Right atrium auricular region (tissue), 2 donors: ENCODE measurements at places on chromosomes 11 and 22.

DNA sequence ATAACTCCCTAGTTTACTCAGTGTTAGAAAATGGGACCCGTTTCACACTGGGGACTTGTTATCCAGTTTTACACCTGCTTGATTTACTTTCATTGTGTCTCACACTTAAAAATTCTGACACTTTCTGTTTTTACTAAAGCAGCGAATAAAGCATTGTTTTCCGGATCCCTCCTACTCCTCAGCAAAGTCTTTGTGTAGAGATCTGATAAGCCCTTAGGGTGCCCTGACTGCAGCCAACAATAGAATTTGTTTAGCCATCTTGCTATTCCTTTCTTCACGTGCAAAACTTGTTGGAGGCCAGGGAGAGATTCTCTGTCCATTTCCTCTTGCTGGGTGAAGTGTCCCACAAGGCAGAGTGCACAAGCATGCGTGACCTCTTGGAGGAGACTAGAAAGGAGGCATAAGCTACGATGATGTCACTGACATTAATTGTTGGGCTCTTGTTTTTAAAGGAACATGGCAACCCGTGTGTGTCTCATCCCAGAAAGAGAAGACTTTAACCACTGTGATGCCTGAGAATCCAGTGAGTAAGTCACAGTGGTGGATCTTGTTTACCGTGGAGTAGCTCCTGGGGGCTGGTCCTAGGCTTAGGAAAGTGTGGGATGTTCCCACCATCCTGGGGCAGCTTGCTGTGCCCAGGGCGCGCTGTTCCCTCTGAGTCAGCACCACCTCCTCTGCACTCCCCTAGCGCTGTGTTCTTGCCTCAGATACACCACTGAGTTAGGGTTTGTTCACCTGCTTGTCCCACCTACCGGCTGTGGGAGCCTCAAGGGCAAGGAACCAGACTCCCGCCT lies 27.7 kb downstream of the MICAL2 start:
- no peak overlapping the region for H3K4me3 ChIP-seq
- no peaks in the 10 kb centered on the region for H3K36me3 ChIP-seq
- peak overlapping the region; percentile 62 for H3K27ac ChIP-seq
- peaks cover 73% of the 10 kb centered on the region for H3K4me1 ChIP-seq

DNA sequence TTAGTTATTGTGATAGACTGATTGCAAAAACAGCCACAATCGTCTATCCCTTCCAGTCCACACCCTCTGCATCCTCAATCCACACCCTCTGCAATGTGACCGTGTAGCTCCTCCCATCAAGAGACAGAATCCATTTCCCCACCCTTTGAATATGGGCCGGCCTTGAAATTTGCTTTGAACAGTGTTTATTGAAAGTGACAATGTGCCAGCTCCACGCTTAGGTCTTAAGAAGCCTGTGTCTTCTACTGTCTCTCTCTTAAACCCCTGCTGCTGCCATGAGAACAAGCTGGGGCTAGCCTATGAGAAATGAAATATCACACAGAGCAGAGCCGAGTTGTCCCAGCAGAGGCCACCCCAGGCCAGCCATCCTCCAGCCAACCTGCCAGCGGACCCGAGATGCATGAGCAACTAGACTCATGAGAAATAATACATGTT lies 22.3 kb upstream of the MICAL2 start:
- peaks cover 75% of the 10 kb centered on the region for H3K4me1 ChIP-seq
- no peak overlapping the region for H3K4me3 ChIP-seq
- no peaks in the 10 kb centered on the region for H3K27me3 ChIP-seq

- H3K27ac ChIP-seq: no peak overlapping the region
- no peaks in the 10 kb centered on the region for H3K4me1 ChIP-seq
- H3K36me3 ChIP-seq: peaks cover 15% of the 10 kb centered on the region
- no peaks in the 10 kb centered on the region for H3K27me3 ChIP-seq
Observed at GRCh38 chr11:130115218-130115617, 44.4 kb upstream of the ST14 start.

- peak overlapping the region; percentile 87 for H3K27ac ChIP-seq
- no peaks in the 10 kb centered on the region for H3K36me3 ChIP-seq
- H3K4me3 ChIP-seq: peak overlapping the region; percentile 53
- no peak for DNase-seq
Observed at GRCh38 chr11:85626496-85626895, 648 bp downstream of the DLG2 start.

DNA sequence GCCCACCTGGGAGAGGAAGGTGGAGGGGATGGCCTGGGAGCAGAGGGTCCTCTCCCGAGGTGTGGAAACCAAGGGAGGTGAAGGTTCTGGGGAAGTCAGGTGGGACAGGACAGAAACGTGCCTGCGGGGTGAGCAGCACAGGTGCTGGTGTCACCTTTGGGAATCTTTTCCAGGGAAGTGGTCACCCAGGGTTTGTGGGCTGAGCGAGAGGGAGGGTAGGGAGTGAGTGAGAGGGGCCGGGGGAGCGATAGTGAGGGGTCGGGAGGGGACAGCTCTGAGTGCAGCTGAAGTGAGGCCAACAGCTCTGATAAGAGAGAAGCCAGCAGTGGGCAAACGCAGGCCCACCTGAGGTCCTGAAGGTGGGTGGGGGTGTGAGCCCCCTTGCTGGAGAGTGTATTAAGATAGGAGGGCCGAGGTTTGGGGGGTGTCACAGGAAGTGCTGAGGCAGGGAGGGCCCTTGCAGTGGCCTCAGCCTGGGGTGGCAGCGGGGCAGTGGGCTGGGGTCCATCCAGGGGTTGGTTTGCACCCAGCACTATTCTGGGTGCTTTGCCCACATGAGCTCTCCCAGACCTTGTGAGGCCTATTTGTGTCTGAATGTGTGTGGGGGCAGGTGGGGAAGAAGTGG lies 1.6 kb upstream of the SHANK3 start:
- peak overlapping the region; percentile 66 for H3K27ac ChIP-seq
- peak; percentile 34 for DNase-seq
- H3K27me3 ChIP-seq: peaks cover 7% of the 10 kb centered on the region
- H3K4me1 ChIP-seq: peaks cover 23% of the 10 kb centered on the region

DNA sequence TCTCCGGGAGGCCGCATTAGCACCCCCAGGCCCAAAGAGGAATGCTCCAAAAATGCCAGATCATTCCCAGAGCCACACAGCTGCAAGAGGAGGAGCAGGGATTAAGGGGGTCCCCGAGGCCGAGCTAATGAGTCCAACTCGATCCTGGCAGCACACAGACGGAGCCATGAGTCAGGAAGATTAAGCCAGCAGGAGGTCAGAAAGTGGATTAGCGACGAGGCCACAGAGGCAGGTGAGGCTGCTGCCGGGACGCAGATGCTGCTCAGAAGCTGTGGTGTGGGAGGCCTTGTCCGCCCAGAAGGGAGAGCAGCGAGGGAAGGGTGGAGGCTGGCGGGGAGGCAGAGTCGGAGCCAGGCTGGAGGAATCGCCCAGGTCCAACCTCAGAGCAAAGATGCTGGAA lies 120.5 kb downstream of the SHANK2 start:
- H3K4me3 ChIP-seq: no peak overlapping the region
- H3K27me3 ChIP-seq: no peaks in the 10 kb centered on the region
- no peak overlapping the region for H3K27ac ChIP-seq
- DNase-seq: no peak
- H3K4me1 ChIP-seq: no peaks in the 10 kb centered on the region
- H3K36me3 ChIP-seq: no peaks in the 10 kb centered on the region

DNA sequence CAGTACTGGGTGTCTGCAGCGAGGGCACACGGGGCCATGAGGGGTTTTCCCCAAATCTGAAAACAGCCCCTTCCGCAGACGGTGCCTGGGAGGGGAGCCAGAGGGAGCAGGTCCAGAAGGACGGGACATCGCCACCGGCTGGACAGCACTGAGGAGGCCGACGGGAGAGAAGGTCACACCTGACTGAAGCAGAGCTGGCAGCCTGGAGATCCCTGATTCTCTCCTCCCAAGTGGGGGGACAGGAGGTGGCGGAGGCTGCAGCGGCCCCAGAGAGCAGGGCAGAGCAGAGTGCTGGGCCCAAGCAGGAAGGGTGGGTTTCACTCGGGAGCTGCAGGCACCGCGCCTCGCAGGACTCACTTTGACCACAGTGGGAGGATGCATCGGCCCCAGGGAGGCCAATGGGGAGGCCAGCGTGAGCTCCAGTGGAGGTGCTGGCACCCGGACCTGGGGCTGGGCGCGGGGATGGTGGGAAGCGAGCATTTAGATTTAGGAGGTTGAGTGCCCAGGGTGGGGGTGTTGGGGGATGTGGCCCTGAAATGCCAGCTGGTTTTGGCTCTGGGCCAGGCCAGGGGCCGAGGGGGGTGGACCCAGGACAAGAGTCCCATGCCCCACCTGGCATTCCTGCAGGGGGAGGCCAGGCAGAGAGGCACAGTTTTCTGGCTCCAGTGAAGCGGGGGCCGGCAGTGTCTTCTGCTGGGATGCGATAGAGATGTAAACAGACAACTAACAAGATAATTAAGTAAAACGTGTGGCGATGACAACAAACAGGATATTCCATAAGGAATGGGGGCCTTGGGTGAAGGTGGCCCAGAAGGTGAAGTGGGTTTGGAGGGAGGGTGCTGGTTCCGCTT lies 92.3 kb upstream of the FGF3 start:
- no peak overlapping the region for H3K4me3 ChIP-seq
- H3K4me1 ChIP-seq: peaks cover 19% of the 10 kb centered on the region
- no peak overlapping the region for H3K27ac ChIP-seq
- H3K36me3 ChIP-seq: no peaks in the 10 kb centered on the region

GRCh38 chr11:45723397-45723796 lies 58.0 kb upstream of the CHST1 start:
- no peak for DNase-seq
- no peak overlapping the region for H3K4me3 ChIP-seq
- no peaks in the 10 kb centered on the region for H3K36me3 ChIP-seq
- H3K27ac ChIP-seq: no peak overlapping the region

DNA sequence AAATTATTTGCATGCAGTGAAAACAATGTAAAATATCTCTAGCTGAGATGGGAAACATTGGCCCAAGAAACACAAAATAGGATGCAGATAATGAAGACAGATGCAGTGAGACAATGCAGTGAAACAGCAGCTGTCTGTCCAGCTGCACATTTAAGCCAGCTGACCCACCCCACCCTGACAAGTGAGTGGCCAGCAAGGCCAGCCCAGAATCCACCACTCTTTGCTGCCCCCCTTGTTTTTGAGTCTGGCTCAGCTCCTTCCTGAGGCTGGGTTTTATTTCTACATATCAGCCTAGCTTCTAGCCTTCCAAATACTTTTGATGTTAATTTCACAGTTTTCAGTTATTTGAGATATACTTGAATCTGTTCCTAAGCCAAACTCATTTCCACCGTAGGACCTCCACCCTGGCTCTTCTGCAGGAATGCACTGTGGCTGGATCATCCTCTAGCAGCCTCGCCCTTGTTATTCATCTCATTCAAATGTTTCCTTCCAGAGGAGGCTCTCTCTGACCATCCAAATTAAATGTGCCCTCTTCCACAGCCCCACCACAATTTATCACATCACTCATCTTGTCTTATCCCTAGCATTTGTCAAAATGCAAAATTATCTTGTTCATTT lies 154.1 kb upstream of the POU2AF2 start:
- no peaks in the 10 kb centered on the region for H3K36me3 ChIP-seq
- no peak overlapping the region for H3K4me3 ChIP-seq
- no peaks in the 10 kb centered on the region for H3K4me1 ChIP-seq
- no peak for DNase-seq
- H3K27me3 ChIP-seq: no peaks in the 10 kb centered on the region

DNA sequence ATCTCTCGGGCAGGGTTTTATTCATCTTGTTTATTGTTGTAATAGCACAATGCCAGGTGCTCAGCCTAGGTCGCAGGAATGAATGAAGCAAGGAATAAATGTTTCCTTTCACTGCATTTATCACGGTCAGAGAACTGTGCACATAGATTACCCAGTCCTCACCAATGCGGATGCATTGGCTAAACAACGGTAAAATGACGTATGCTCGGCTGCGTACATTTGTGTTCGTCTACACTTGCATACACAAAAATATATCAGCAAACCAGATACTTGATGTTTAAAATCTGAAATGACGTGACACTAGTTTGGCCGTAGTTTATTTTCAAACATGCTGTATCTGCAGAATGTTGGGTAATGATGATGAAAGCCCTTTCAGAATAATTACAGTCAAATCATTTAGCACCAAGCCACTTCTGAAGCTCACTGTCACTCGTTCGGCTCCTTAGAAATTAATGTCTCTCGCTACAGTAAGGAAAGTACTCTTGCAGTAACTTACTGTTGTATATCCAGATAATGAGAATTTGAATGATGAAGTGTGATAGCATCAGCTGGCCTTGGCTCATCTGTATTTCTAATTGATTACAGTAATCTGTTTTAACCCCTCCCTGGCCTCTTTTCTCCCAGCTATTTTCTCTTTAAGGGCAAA lies 268.9 kb downstream of the LRRC4C start:
- no peaks in the 10 kb centered on the region for H3K36me3 ChIP-seq
- DNase-seq: no peak
- no peak overlapping the region for H3K27ac ChIP-seq
- H3K27me3 ChIP-seq: no peaks in the 10 kb centered on the region
- no peaks in the 10 kb centered on the region for H3K4me1 ChIP-seq

DNA sequence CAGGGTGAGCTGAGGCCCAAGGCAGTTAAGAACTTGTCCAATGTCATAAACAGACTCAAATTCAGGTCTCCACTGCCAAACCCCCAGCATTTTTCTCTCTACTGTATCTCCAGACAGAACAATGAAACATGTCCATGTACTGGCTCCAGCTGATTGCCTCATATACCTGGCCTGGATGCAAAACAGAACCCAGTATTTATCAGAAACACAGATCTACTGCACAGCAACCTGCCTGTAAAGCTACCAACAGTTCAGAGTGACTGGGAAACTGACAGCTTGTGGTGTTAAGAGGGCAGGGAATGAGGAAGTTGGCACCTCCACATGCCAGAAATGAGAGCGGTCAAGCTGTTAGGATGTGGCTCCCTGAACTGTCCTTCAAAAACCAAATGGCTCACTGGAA lies 41.6 kb downstream of the C11orf71 start:
- no peak overlapping the region for H3K27ac ChIP-seq
- no peaks in the 10 kb centered on the region for H3K4me1 ChIP-seq
- DNase-seq: no peak
- H3K36me3 ChIP-seq: no peaks in the 10 kb centered on the region

GRCh38 chr11:42098075-42098474 lies 638.6 kb upstream of the LRRC4C start:
- no peaks in the 10 kb centered on the region for H3K36me3 ChIP-seq
- H3K27ac ChIP-seq: no peak overlapping the region
- DNase-seq: no peak
- H3K4me3 ChIP-seq: no peak overlapping the region
- H3K27me3 ChIP-seq: no peaks in the 10 kb centered on the region

DNA sequence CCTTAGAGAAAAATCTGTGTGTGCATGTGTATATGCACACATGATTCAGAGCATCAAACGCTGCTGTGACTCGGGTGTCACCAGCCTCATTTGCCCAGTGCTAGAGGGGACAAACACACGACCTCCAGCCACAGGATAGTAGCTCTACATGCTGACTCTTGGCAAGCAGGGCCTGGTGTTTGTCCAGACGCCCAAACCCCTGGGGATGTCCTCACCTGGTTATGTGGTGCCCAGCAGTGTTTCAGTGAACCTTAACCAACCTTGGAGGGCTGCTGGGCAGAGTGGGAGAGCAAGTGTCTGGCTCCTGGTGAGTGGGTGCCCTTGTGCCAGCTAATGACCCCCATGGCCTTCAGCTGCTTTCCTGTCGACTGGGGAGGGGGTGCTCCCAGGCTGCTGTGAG lies 26.7 kb downstream of the IGLL1 start:
- no peaks in the 10 kb centered on the region for H3K36me3 ChIP-seq
- DNase-seq: no peak
- H3K27me3 ChIP-seq: no peaks in the 10 kb centered on the region
- no peaks in the 10 kb centered on the region for H3K4me1 ChIP-seq
- no peak overlapping the region for H3K4me3 ChIP-seq
